ENCODE measurements at places on chromosomes 4 and X.

GRCh38 chr4:112765317-112765974 lies 128.5 kb downstream of the LARP7 start:
- DNase-seq: peak; percentile 3

- peak; percentile 44 for DNase-seq
Measured at GRCh38 chr4:70715097-70715496, 6.7 kb upstream of the RUFY3 start.

DNA sequence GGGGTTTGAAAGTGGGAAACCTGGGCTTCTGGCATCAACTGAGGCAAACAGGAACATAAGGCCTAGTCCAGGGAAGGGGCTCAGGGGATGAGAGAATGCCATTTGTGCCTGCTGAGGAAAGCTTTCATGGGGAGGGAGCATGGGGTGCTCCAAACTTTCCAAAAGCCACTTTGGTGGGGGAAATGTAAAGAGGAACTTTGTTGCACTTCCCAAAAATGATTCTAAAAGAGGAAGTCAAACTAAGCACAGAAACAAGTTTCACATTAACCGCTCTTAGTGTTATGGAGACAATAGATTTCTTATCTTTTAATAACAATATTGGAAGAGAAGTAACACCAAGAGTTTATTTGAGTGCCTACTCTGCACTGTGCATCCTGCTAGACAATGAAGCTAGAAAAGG lies 32.3 kb downstream of the GAB3 start:
- DNase-seq: no peak

GRCh38 chr4:921830-922331 lies 10.2 kb downstream of the GAK start:
- no peak for DNase-seq

DNA sequence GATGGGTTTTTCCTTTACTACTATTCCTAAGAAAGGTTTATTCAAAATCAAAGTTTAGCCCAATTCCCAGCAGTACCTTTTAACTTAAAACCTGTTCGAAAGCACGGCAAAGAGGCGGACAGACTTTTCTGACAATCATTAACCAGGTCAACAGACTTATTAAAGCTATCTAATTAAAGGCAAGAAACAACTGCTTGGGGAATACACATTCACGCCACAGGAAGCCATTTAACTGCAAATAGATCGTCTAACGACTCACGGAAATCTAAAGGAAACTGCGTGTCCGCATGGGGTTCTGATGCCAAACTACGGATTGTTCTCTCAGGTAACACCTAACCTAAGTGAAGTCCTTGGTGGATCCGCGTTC lies 663 bp upstream of the USP53 start:
- DNase-seq: no peak

DNA sequence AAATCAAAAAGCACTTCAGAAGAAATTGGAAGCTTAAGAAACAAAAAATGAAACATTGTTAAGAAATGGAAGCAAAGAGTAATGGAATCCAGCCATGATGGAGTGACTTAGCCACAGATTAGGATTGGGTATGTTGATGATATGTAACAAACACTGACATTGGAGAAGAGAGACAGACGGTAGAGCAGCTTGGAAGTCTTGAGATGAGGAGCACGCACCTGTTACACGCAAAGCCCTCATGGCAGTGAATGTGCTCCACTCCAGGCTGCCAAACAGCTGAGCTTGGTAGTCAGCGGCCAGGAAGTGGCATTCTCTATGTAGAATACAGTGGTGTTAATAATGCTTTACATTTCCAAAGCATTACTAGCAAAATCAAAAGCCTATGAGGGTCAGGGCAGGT lies 56.9 kb upstream of the GPRIN3 start:
- DNase-seq: no peak

- DNase-seq: no peak
Measured at GRCh38 chr4:153684182-153684970, at the start of gene TLR2. TLR2 (plus strand) TSS chr4:153684280; CDS start chr4:153702908, 18,628 bp downstream.

GRCh38 chrX:53188763-53189162 lies 36.2 kb downstream of the KDM5C start:
- peak; percentile 5 for DNase-seq

DNA sequence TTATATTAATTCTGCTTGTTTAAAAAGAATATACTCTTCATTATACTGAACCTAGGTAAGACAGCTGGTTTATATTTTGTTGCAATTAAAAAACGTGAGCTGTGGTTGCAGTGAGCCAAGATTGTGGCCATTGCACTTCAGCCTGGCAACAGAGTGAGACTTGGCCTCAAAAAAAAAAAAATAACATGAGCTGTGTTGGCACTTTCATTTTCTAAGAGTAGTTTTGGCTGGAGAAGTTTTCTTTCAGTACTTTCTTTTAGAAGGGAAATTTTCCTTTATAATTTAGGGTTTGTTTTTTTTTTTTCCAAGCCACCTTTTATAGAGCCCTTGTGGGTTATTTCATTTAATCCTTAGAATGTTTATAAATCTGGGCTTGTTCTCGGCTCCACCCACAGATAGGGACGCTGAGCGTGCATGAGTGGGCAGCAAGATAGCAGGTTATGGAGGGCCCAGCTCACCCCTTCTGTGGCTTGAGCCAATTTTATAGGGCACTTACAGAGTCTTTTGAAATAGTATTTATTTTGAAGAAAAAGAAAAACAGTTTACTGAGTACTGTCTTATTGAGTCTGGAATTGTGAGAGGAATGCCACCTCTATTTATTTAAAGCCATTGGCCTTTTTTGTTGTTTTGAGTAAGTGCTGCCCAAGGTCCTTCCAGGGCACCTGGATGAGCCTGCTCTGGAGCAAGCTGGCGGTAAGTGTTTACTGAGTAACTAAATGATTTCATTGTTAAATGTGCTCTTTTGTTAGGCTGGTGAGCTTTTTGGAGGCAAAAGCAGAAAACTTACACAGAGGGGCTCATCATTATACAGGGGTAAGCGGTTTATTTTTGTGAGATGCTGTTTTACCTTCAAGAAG lies 60.9 kb downstream of the HTT start:
- no peak for DNase-seq
